ENCODE measurements at places on chromosomes 7 and 10.

DNA sequence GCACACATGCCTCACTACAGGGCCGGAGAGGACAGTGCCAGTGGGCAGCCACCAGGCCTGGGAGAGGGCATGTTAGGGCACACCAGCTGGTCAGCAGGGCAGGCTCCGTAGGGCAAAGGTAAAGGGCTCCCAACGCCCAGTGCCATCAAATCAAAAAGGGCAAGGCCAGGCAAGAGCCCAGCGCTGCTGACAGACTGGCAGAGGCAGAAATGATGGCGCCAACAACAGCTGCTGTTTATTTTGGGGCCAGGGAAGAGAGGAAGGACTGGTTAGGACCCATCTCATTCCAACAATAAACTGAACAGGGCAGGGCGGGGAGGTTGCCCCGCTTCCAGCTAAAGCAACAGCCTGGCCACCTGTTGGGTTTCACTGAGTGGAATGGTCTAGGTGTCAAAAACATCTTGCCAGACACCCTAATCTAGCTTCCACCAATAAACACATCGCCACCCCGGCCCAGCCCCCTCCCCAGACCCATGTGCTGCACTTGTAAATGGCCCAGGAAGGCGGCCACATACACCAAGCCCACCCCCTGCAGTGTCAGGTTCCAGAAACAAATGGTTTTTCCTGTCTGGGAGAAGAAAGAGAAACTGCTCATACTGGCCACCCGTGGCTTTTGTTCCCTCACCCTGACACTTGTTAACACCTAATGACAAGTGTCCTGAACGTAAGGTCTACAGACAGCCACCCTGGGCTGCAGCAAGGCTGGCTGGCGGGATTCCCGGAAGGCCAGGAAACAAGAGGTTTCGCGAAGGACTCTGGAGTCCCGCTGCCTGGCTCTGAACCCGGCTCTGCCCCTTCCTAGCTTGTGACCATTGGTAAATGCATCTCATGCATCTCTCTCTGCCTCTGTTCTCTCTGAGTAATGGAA lies 15.3 kb downstream of the SH3PXD2A start:
- no peak for DNase-seq

- peak; percentile 5 for DNase-seq
These were observed 9.7 kb upstream of the ZFAND2A start for GRCh38 chr7:1169409-1170368.

GRCh38 chr10:131580076-131580652 lies 268.6 kb upstream of the TCERG1L start:
- DNase-seq, result no peak

GRCh38 chr7:11833431-11833830 lies 1.4 kb upstream of the THSD7A start:
- DNase-seq, result no peak

GRCh38 chr7:108049962-108050361 lies 47.0 kb upstream of the LAMB1 start:
- DNase-seq, result no peak

- DNase-seq, result no peak
These were observed 49.6 kb downstream of the KAT6B start for GRCh38 chr10:74875966-74876365.

DNA sequence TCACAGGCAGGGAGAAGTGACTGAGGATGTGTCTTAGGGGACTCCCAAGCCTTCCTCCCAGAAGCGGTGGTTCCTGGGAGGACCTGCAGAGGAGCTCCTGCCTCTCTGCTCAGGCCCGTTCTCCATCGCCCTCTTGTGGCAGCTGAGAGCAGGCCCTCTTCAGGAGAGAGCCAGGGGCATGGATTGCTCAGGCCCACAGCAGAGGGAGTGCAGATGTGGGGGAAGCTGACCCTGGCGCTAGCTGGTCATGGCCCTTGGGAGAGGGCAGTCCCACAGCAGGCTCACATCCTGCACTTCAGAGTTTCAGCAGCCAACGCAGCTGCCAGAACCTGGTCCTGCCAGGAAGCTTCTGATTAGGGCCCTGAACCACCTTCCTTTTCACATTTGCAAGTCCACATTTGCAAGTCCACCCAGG lies 94.8 kb upstream of the TARP start:
- peak; percentile 18 for DNase-seq

- no peak for DNase-seq
These were observed 95.2 kb downstream of the VOPP1 start for GRCh38 chr7:55476852-55477780.

All from hippocampal formation (tissue), 2 donors.